Activated CD4-positive, alpha-beta T cell treated with anti-CD3 and anti-CD28 coated beads, Interleukin-2, amount 50 U/mL, for 48 hours (primary cell): ENCODE measurements at places on chromosomes 7 and 10.

DNA sequence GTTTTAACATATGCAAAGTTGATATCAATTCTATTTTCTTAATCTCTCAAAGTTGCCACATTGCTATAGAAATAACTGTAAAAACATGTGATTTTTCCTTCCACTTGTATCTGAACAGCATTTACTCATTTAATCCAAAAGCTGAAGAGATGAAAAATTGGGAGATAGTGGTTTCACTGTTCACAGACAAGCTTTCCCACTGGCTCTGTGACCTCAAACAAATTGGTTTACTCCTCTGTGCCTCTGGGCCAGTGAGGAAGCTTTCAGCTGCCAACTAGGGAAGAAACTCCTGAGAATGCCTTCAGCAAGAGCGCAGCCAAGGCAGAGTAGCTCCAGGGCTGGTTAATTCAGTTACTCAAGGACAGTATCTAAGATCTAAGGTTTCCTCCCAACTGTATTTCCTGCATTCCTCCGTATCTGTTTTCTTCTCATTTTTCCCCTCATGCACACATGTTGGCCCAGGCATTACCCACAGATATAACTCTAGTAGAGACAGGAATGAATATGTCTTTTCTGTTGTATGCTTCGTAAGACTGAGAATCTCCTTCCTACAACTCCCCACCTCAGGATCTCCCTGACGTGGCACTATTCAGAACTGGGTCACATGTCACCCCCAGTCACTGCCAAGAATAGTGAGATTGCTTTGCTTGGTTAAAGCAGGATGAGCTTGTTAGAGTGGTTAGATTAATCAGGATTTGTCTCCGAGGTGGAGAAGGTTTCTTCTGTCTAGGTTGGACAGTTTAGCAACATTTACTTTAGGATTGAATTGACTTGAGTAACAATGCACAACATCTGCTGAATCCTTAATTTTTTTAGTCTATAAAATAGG, 315.7 kb downstream of the NRG3 start:
- no peak for DNase-seq

GRCh38 chr10:79150444-79150754, 81.6 kb downstream of the ZMIZ1 start:
- DNase-seq: no peak

- no peak for DNase-seq
Observed at GRCh38 chr10:89078724-89079672, 88.4 kb downstream of the FAS start.

- DNase-seq: no peak
Observed at GRCh38 chr10:131663351-131663750, 237.5 kb upstream of the PPP2R2D start.

DNA sequence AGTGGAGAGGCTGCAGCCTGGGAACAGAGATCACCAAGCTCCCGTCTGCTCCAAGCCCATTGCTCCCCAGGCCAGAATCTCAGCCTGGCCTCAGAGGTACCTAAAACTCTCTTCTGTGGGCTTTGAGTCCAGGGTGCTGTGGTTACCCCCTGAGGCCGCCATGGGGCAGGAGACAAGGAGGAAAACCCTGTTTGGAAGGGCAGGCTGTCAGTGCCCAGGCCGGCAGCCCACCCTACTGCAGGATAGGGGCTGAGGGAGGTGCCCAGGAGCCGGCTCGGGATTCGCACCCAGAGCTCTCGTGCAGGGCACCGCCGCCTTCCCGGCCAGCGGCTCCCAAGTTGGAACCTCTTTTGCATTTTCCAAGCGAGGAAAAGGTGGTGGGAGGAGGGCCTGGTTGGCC, 24.5 kb downstream of the UNCX start:
- no peak for DNase-seq

DNA sequence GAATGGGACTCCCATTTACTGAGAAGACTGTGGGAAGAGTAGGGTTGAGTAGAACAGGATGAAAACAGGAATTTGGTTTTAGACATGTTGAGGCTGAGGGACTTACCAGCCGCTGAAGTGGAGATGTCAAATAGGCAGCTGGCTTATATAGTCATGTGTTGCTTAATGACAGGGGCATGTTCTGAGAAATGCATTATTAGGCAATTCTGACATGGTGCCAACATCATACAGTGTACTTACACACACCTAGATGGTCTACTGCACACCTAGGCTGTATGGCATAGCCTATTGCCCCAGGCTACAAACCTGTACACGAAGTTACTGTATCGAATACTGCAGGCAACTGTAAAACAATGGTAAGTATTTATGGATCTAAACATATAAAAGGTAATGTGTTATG, 17.5 kb downstream of the ARL3 start:
- no peak for DNase-seq

GRCh38 chr10:116084161-116084560, 188.8 kb downstream of the GFRA1 start:
- DNase-seq: no peak

DNA sequence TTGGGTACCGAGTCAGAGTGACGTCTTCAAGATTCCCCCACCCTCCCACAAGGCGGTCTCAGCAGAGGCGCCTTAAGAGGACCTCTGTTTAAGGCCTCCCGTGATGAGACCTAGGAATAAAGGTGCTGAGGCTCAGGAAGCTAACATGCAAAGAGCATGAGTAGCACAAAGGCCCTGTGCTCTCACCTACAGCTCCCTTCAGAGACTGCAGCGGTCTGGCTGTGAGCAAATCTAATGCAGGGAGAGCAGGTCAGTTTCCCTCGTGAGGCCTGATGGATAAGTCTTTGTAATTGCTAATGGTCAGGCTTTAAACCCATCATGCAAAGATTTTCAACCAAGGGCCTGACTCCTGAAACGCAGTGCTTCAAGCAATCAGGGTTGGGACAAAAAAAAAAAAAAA, 909.3 kb upstream of the GHITM start:
- DNase-seq: no peak

GRCh38 chr7:27124902-27125689, 5.5 kb downstream of the HOXA4 start:
- no peak for DNase-seq

DNA sequence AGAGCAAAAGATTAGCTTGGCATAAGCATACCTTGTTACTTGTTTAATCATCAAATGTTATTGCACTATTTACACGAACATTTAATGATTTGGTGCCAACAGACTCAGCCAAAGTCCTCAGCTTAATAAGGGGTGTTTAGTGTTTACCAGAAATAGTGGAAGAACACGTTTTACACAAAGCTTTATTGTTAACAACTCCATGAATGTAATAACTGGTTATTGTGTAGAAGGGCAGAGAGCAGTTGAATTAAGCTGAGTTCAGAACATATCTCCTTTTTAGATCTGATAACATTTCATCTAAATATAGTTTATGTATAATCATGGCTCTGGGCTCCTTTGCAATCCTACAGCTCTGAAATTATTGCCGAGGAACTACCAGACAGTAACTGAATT, 99.1 kb downstream of the CABCOCO1 start:
- DNase-seq: no peak

DNA sequence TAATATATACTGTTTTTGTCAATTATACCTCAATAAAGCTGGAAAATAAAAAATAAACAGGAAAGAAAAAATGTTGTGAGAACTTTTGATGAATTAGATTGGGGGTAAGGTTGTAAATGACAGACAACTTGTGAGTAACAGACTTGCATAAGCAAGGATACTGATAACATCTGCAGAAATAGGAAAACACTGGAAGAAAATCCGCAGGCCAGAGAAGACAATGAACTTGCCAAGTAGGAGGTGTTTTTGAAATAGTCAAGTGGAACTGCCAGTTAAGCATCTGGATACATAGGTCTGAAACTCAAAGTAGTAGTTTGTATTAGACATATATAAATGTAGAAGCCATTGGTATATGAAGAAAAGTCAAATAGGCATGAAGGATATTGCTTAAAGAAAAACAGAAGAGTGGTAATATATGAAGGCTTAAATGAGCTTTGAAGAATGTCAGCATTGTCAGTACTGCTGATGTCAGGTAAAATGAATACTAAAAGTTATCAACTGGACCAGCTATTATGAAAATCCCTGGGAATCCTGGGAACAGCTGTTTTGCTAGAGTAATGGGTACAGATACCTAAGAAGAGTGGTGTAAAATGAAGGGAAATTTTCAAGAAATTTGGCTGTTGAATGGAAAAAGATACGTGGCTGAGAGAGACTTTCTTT, 58.7 kb downstream of the DNAJC1 start:
- DNase-seq: no peak

- no peak for DNase-seq
Observed at GRCh38 chr10:30928742-30929141, 102.9 kb downstream of the ZNF438 start.

GRCh38 chr7:106273009-106273668, 11.6 kb downstream of the NAMPT start:
- no peak for DNase-seq

DNA sequence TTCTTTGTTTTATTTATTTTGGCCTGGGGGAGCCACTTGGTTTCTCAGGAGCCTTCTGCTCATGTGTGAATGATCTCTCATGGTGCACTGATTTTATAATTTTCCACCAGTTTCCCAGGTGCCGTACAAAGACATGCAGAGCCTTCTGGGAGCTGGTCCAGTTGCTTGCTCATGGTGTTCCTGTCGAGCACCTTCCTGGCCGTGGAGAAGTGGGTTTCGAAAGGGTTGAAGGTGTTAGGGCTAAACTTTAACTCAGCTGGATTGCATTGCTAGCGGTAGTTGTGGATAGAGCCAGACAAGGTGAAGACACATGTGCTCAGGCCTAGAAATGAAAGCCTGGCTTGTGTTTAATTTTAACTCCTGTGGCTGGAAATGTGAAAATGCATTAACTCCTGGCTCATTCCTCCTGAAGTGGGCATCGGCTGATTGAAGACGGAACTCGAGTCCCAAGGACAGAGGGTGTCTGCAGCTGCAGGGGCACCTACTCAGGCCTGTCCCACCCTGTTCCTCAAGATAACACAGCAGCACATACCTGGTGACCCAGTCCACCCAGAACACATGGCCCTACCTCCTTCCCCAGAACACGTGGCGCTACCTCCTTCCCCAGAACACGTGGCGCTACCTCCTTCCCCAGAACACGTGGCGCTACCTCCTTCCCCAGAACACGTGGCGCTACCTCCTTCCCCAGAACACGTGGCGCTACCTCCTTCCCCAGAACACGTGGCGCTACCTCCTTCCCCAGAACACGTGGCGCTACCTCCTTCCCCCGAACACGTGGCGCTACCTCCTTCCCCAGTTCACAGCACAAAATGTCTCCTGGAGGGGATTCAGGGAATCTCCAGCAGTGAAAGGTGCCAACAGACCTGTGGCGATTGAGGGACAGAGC, 133.2 kb downstream of the WDR37 start:
- DNase-seq: no peak

GRCh38 chr10:124624466-124624865, 119.7 kb downstream of the FAM53B start:
- no peak for DNase-seq
